Endodermal cell (in vitro differentiated cells): ENCODE measurements at places on chromosomes 12 and 14.
A peak's percentile ranks its signal among the peaks of the same experiment; 100 is the strongest.

- no peak for DNase-seq
Observed at GRCh38 chr12:40105265-40105514, 691 bp downstream of the SLC2A13 start.

- DNase-seq = no peak
Observed at GRCh38 chr14:33126433-33126832, 187.8 kb downstream of the NPAS3 start.

- DNase-seq = no peak
Observed at GRCh38 chr12:113232089-113232839, 11.0 kb downstream of the TPCN1 start.

DNA sequence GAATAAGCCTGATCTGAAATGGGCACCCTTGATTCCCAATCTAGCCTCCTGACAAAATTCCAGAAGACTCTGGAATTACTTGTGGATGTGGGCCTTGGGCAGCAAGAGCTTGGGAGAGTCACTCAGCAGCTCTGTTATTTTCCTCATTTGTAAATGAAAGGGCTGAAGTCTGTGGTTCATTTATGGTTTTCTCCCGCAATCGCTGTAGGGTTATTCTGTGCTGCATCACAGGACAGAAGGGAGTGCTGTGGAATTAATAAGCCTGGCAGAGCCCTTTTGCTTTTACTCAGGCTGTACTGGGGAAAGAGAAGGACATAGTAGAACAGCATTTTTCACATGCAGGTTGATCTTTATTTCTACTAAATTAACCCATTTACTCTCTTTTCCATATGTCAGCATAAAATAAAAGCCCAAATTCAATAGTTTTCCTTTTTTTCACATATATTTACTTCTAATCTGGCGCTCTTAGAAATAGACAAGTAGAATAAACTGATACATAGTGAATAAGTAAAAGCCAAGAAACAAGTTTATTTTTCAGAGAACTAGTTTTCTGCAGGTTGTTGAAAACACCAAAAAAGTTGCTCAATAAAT is 49.2 kb downstream of the DUSP16 start:
- DNase-seq = no peak

- DNase-seq = no peak
Observed at GRCh38 chr14:22046063-22046462, 372.4 kb upstream of the OR4E1 start.

DNA sequence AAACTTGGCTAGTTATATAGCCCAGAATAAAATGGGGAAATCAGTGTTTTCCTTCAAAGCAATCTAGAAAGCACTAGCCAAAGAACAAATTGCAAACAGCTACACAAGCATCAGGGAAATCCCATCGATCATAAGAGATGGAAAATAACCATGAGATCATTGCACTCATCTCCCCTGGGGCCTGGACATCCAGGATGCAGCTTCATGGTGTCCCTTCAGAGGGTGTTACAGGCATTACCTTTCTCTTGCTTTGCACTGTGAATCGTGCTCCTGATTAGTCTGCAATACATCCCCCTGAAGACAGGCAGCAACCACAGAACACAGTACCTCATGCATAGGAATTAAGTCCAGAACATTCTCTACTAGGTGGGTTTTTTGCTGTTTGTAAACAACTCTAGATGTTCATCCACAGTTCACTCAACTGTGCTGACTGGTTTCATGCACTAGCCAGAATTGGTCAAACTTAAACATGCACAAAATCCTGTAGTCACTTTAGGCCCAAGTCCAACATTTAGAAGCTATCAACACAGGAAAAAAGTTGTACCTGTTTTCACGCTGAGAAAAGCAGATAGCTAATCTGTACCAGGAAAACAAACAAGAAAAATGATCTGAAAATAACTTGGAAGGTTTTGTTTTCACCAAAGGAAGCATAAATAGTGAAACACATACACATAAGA is 120.1 kb downstream of the ZFP36L1 start:
- no peak for DNase-seq

DNA sequence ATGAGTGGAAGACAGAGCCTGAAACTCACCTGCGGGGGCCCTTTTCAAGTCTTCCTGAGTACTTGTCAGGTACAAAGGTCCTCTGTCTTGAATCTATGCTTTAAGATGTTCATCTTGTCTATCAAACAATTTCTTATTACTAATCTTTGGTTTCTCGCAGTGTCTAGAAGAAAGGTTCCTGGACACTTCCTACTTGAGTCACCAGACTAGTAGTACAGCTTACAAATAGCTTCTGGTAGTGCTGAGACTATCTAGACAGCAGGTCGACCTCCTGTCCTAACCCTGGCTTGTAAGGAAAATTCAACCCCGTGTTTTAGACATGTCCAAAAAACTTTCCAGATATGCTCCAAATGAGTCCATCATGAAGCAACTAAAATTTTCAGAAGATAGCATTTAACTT is 11.2 kb upstream of the ARID2 start:
- no peak for DNase-seq

GRCh38 chr14:52876806-52877205 is 74.0 kb downstream of the FERMT2 start:
- DNase-seq = no peak

DNA sequence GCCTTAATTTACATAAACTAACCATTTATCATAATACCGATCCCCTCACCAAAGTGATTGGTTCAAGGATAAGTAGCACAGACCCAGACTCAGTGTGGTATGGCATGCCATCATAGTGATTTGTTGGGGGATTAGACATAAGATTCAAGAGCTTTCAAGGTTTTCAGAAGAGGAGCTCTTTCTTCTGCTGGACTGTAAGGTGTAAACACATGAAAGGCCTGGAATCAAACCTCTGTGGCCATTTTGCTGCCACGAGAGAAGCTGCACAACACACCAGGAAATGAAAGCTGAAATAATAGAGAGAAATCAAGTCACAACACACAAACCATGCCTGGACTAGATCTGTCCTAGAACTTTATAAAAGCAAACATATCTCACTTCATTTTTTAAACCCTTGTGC is 30.8 kb downstream of the BTG1 start:
- no peak for DNase-seq

GRCh38 chr12:71476513-71476912 is 36.9 kb downstream of the LGR5 start:
- no peak for DNase-seq

- no peak for DNase-seq
Observed at GRCh38 chr14:88516861-88517357, 37.9 kb downstream of the PTPN21 start.

DNA sequence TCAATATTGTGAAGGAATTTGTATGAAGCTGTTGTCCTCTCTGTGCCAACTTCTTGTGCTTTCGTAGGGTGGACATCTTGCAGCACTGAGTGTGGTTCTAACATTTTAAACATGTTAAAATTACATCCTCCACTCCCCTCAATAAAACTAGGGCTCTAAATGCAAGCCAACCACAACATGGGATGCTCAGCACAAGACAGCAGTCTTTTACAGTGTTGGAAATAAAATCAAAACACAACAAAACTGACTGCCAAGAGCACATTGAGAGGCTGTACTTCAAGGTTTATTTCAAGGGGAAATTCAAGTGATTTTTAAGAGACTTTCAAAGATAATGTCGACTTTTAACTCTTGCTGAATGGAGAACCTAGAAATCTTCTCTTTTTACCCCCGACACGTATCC is 396.9 kb downstream of the TMTC2 start:
- no peak for DNase-seq

GRCh38 chr12:103679421-103680170 is 92.5 kb downstream of the STAB2 start:
- no peak for DNase-seq

DNA sequence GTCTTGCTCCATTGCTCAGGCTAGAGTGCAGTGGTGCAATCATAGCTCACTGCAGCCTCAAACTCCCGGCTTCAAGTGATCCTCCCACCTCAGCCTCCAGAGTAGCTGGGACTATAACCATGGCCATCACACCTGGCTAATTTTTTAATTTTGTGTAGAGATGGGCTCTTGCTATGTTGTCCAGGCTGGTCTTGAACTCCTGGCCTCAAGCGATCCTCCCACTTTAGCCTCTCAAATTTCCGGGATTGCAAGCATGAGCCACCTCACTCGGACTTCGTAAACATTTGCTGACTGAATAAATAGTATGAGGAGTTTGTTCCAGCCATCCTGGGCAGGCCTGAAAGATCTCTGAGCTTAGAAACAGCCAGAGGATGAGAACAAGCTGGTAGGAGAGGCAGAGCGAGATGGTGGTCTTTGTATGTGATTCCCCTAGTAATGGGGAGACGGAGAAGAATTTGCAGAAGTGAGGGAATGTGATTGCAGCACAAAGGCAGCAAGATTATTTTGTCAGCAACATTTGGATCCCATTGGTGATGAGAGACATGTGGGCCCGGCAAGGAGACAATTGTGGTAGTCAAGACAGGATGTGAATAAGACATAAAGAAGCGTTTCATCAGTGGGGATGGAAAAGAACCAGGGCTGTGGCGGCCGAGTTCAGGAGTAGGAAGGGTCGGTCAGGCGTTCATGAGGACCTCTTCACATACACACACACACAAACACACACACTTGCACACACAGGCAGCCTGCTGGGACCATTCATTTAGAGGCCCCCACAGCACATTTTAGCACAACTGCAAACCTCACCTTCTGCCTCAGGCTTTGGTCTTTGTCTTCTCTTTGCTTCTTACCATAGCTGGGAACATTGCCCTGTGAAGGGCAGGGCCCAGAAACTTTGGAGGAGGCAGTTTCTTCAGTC is 155.5 kb downstream of the ZFP36L1 start:
- peak; percentile 36 for DNase-seq

DNA sequence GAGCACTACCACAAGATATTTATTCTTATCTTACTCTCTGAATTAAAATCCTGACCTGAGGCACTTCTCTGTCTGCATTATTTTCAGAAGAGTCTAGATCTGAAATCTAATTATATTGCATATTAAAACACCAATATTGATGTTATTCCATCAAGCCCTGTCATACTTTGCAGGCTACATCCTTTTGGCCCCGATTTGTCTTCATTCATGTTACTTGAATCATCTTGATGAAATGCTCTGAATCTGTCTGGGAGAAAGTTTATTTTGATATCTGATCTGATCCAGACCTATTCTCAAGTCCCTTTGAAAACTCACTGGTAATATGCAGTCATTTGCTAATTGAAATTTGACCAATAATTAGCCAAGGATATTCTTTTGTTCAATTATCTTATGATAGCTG is 79.9 kb downstream of the BBS10 start:
- no peak for DNase-seq

DNA sequence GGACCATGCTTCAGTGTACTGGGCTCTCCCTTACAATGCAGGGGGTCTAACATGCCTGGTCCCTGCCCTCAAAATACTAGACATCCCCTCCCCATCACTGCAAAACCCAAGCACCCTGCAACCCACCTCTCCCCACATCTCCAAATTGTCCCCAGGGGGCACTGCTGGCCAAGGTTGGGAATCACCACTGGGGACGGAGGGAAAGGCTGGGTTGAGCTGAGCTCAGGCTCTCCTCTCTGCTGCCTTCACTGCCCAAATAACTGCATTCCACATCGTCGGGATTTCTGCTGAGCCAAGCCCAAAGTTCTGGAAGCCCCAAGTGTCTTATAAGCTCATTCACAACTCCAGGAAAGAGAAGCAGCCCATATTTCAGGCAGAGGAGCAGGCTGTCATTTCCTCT is 69.6 kb downstream of the NT5DC3 start:
- peak; percentile 93 for DNase-seq

- no peak for DNase-seq
Observed at GRCh38 chr12:77555074-77555473, 275.6 kb upstream of the NAV3 start.

GRCh38 chr14:35122696-35123387 is 490 bp downstream of the PRORP start:
- DNase-seq = peak; percentile 47

- DNase-seq = peak; percentile 58
Observed at GRCh38 chr12:97324471-97324870, 138.1 kb upstream of the RMST start.

- peak; percentile 46 for DNase-seq
Observed at GRCh38 chr12:25152055-25152454, 42.9 kb downstream of the DNAI7 start.

DNA sequence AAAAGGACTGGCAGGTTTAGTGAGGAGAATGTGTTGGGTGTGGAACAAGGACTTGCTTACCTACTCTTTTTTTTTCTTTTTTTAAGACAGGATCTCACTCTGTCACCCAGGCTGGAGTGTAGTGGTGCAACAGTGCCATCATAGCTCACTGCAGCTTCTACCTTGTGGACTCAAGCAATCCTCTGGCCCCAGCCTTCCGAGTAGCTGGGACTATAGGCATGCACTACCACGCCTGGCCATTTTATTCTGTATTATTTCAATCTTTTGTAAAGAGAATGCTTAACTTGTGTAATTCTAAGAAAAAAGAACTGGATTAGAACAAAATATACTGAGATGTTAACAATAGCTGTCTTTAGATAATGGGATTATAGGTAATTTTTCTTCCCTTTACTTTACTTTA is 1.9 kb upstream of the VRTN start:
- peak; percentile 70 for DNase-seq

DNA sequence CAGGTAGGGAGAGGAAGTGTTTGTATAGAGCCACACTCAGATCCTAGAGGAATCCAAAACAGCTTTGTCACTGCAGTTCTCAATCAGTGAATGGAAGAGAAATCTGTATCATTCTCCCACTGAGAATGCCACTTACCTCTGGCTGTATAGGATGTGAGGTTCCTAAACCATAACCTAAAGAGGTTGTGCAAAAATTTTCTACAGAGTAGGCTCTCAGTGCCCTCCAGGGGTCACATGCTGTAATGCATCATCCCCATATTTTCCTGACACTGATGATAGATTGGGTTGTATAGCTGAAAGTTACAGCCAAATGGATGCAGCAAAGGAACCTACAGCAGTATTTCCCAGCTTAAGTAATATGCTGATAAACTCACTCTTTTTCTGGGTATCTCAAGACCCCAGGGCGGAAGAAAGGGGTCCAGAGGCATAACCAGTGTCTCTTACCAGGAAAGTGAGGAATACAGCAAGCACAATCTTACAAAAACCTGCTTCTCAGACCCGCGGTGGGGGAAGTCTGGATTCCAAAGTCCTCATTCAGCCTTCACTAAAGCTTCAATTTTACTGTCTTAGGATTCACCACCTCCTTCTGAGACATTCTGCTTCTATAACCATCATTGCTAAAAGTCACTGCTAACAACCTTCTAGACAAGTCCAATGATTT is 3.8 kb downstream of the BCDIN3D start:
- DNase-seq = peak; percentile 82

GRCh38 chr14:67653651-67654280 is 20.7 kb downstream of the VTI1B start:
- DNase-seq = no peak

- no peak for DNase-seq
Observed at GRCh38 chr12:19243551-19243950, 114.0 kb downstream of the PLEKHA5 start.

DNA sequence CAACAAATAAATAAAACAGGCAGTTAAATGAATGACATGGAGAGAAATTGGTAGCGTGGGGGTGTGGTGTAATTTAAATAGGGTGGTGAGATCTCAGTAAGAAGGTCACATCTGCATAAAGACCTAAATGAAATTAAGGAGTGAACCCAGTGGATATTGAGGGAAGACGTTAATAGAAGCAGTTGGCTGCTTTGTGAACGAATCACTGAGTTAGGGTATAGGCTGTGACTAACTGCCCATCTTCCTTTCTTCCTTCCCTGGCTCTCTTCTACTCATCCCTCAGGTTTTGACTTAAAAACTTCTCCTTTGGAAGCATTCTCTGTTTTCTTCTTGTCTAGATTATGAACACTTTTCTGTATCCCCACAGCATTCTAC is 64.7 kb downstream of the BTG1 start:
- DNase-seq = no peak

- no peak for DNase-seq
Observed at GRCh38 chr12:109815757-109816617, 17.2 kb downstream of the TRPV4 start.

- DNase-seq = peak; percentile 94
Observed at GRCh38 chr12:6532927-6533652, 1.2 kb upstream of the GAPDH start.

GRCh38 chr12:10941369-10941768 is 2.3 kb upstream of the TAS2R14 start:
- no peak for DNase-seq
